ENCODE measurements at places on chromosomes 5 and 9. TPM values are rescaled to one million over a fixed set of nuclear protein-coding genes. Genes with fewer than 3 reads are reported as not detected.

ATP10B gene
- total RNA-seq, result not detected

ATG10 gene
- 13.3 TPM for total RNA-seq

C5orf58 gene
- total RNA-seq, result not detected

PKD2L2 gene
- total RNA-seq, result not detected

ACTBL2 gene
- not detected for total RNA-seq

C5orf52 gene
- not detected for total RNA-seq

DDX4 gene
- total RNA-seq, result 0.29 TPM

TRPM6 gene
- total RNA-seq, result not detected

CKMT2 gene
- total RNA-seq, result not detected

CARTPT gene
- total RNA-seq, result not detected

QRFP gene
- not detected for total RNA-seq

All from activated CD8-positive, alpha-beta memory T cell treated with anti-CD3 and anti-CD28 coated beads, Interleukin-2, amount 10 ng/mL, durations not matched to agents 7 days and 5 days (primary cell).